ENCODE measurements at places on chromosomes 13 and 19.

DNA sequence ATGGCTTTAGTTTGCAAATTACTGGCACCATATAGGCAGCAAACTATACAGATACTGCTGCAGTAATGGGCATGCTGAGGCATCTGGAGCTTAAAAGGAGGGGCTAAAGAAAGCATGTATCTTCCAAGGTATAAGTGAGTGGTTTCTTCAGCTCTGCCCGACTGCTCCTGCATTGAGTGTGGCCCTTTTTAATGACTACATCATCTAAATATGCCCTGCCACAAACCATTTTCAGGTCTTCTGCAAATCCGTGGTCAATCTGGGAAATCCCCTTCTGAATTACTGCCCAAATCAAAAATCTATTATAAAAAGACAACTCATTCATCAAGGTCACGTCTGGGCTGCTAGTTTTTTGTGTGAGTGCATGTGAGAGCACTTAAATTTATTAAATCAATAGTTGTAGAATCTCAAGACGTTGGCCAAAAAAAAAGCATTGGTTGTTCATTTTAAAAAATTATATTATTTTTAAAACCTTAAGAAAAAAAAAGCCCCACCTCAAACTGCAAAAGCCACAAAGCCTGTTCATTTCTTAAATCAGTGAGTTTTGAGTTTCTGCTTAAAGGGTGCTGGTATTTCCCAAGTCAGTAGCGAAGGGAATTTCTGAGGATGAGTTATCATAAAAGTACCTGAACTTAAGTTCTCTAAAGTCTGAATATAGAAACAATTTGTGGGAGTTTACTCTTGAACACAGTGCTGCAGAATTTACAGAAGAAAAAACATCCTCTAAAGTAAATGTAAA is 16.3 kb downstream of the LCP1 start:
- no peak overlapping the region for H3K27ac ChIP-seq
- no peaks in the 10 kb centered on the region for H3K36me3 ChIP-seq
- DNase-seq: no peak
- H3K4me3 ChIP-seq: no peak overlapping the region
- no peaks in the 10 kb centered on the region for H3K4me1 ChIP-seq

- H3K27me3 ChIP-seq: no peaks in the 10 kb centered on the region
- no peaks in the 10 kb centered on the region for H3K36me3 ChIP-seq
- no peak overlapping the region for H3K4me3 ChIP-seq
- peaks cover 9% of the 10 kb centered on the region for H3K4me1 ChIP-seq
- DNase-seq: no peak
These were observed 50.8 kb downstream of the ATP11A start for GRCh38 chr13:112740502-112741131.

DNA sequence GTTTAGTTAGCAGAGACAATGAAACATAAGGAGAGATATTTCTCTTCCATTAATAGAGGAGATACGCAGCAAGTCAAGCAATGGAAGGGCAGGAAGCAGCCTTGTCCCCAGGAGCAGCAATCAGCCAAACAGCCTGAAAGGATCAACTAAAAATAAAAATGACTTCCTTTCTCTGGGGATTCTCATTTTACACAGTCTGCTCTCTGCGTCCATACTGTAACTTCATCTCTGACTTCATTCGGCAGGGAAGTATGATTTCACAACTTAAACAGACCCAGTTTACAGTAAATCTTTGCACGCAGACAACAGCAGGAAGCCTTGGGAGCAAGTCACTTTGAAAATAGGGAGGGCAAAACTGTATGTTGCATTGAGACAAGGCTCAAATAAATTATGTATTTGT is 826.7 kb downstream of the DIAPH3 start:
- no peak overlapping the region for H3K27ac ChIP-seq
- no peak overlapping the region for H3K4me3 ChIP-seq
- DNase-seq: no peak
- H3K36me3 ChIP-seq: no peaks in the 10 kb centered on the region
- no peaks in the 10 kb centered on the region for H3K4me1 ChIP-seq
- no peaks in the 10 kb centered on the region for H3K27me3 ChIP-seq

DNA sequence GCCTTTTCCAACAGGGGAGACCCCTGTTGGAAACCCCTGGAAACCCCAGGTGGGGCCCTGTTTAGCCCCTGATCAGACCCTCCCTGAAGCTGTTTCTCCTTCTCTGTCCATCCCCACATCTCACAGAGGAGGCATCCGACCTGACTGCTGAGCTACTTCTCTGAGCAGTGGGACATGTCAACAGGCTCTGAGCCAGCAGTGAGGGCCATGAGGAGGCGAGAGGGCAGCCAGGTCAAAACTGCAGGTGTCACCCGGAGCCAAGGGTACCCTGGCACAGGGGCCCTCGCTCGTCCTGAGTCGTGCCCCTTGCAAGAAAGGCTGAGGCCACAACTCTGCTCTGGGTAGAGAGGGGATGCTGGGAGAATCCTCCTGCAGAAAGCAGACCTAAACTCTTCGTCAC is 13.6 kb downstream of the PEPD start:
- no peaks in the 10 kb centered on the region for H3K36me3 ChIP-seq
- H3K27ac ChIP-seq: no peak overlapping the region
- H3K4me3 ChIP-seq: no peak overlapping the region
- H3K27me3 ChIP-seq: no peaks in the 10 kb centered on the region
- no peak for DNase-seq

GRCh38 chr13:37379841-37380240 is 218.7 kb downstream of the POSTN start:
- no peak overlapping the region for H3K4me3 ChIP-seq
- H3K36me3 ChIP-seq: no peaks in the 10 kb centered on the region
- H3K4me1 ChIP-seq: peaks cover 12% of the 10 kb centered on the region
- DNase-seq: no peak

- H3K4me1 ChIP-seq: no peaks in the 10 kb centered on the region
- H3K36me3 ChIP-seq: no peaks in the 10 kb centered on the region
- H3K27me3 ChIP-seq: peaks cover 23% of the 10 kb centered on the region
- no peak overlapping the region for H3K27ac ChIP-seq
These were observed 20.3 kb downstream of the ALOX5AP start for GRCh38 chr13:30755678-30756077.

- H3K36me3 ChIP-seq: no peaks in the 10 kb centered on the region
- H3K27me3 ChIP-seq: no peaks in the 10 kb centered on the region
- H3K4me1 ChIP-seq: no peaks in the 10 kb centered on the region
These were observed 934.6 kb downstream of the SLITRK1 start for GRCh38 chr13:82947683-82948082.

DNA sequence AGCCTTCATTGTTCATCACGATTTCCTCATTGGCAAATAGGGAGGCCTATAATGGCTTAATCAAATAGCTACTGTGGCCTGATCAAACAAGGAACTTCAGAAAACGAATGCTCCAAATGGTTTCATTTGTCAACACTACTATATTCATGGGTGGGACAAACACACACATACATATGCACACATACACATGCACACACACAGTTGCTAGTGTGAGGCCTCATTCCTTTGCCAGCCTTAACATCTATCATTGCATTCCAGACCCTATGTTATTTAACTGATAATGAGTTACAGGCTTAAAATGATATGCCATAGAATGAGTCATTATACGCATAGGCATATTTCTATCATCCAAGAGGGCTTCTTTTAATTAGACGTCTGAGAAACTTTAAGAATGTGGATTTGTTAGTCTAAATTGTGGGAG is 140.2 kb downstream of the KLF5 start:
- H3K4me1 ChIP-seq: peaks cover 20% of the 10 kb centered on the region
- H3K27me3 ChIP-seq: no peaks in the 10 kb centered on the region
- no peak overlapping the region for H3K27ac ChIP-seq
- no peak overlapping the region for H3K4me3 ChIP-seq
- DNase-seq: no peak
- H3K36me3 ChIP-seq: no peaks in the 10 kb centered on the region

- no peak for DNase-seq
- no peaks in the 10 kb centered on the region for H3K27me3 ChIP-seq
- no peak overlapping the region for H3K4me3 ChIP-seq
- H3K36me3 ChIP-seq: no peaks in the 10 kb centered on the region
These were observed 7.3 kb downstream of the SIX5 start for GRCh38 chr19:45761714-45762113.

GRCh38 chr13:25112695-25113255 is 16.8 kb downstream of the PABPC3 start:
- H3K27ac ChIP-seq: no peak overlapping the region
- peaks cover 15% of the 10 kb centered on the region for H3K4me1 ChIP-seq
- H3K36me3 ChIP-seq: no peaks in the 10 kb centered on the region
- H3K27me3 ChIP-seq: no peaks in the 10 kb centered on the region
- no peak overlapping the region for H3K4me3 ChIP-seq

- H3K27ac ChIP-seq: no peak overlapping the region
- H3K27me3 ChIP-seq: no peaks in the 10 kb centered on the region
- peaks cover 4% of the 10 kb centered on the region for H3K36me3 ChIP-seq
- DNase-seq: no peak
- H3K4me3 ChIP-seq: no peak overlapping the region
These were observed 125.0 kb downstream of the VWA8 start for GRCh38 chr13:41835871-41836270.

DNA sequence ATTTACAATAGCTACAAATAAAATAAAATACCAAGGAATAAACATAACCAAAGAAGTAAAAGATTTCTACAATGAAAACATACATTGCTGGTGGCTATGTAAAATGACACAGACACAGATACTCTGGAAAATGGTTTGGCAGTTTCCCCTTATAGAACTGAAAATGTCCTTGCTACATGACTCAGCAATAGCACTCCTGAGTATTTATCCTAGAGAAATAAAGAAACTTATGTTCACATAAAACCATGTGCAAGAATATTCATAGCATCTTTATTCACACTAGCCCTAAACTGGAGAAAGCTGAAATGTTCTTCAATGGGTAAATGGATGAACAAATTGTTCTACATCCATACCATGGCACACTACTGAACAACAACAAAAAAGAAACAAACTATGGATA is 100.2 kb upstream of the RFC3 start:
- no peaks in the 10 kb centered on the region for H3K27me3 ChIP-seq
- peaks cover 5% of the 10 kb centered on the region for H3K4me1 ChIP-seq
- no peak overlapping the region for H3K27ac ChIP-seq
- no peak overlapping the region for H3K4me3 ChIP-seq

GRCh38 chr13:23701636-23702035 is 131.4 kb downstream of the TNFRSF19 start:
- DNase-seq: no peak
- no peak overlapping the region for H3K27ac ChIP-seq
- no peak overlapping the region for H3K4me3 ChIP-seq
- no peaks in the 10 kb centered on the region for H3K36me3 ChIP-seq
- H3K4me1 ChIP-seq: peaks cover 8% of the 10 kb centered on the region
- no peaks in the 10 kb centered on the region for H3K27me3 ChIP-seq

GRCh38 chr19:7074705-7075282 is 5.3 kb downstream of the ZNF557 start:
- peaks cover 38% of the 10 kb centered on the region for H3K36me3 ChIP-seq
- H3K4me1 ChIP-seq: peaks cover 6% of the 10 kb centered on the region
- DNase-seq: no peak
- no peak overlapping the region for H3K4me3 ChIP-seq

DNA sequence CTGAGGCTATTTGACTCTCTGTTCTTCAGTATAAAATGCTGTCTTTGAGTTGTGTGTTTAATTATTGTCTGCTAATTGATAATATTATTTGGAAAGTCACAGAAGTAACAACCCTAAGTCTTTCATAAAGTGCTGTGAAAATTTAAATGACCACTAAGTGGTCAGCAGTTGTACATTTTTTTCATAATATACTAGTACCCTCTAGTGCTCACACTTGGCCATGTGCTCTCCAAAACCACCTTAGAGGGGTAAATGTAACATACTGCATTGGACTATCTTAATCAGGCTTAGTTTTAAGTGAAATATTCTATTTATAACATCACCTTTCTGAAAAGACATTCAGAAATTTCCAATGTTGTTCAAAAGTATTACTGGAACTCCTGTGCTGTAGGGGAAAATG is 745.3 kb downstream of the GPC5 start:
- no peak overlapping the region for H3K4me3 ChIP-seq
- DNase-seq: no peak
- H3K4me1 ChIP-seq: no peaks in the 10 kb centered on the region
- no peaks in the 10 kb centered on the region for H3K27me3 ChIP-seq
- no peak overlapping the region for H3K27ac ChIP-seq

- H3K27ac ChIP-seq: no peak overlapping the region
- DNase-seq: no peak
- no peaks in the 10 kb centered on the region for H3K4me1 ChIP-seq
- H3K27me3 ChIP-seq: no peaks in the 10 kb centered on the region
- H3K4me3 ChIP-seq: no peak overlapping the region
These were observed 192.7 kb upstream of the MIR17HG start for GRCh38 chr13:91154558-91155353.

- H3K4me3 ChIP-seq: peak overlapping the region; percentile 40
- no peaks in the 10 kb centered on the region for H3K36me3 ChIP-seq
- no peak for DNase-seq
- H3K27me3 ChIP-seq: no peaks in the 10 kb centered on the region
These were observed 7.3 kb upstream of the HOOK2 start for GRCh38 chr19:12782424-12783290.

- H3K4me1 ChIP-seq: no peaks in the 10 kb centered on the region
- no peaks in the 10 kb centered on the region for H3K36me3 ChIP-seq
These were observed 60.2 kb upstream of the FLT1 start for GRCh38 chr13:28555096-28555495.

- no peak overlapping the region for H3K4me3 ChIP-seq
- peaks cover 2% of the 10 kb centered on the region for H3K36me3 ChIP-seq
- no peaks in the 10 kb centered on the region for H3K27me3 ChIP-seq
These were observed 36.6 kb downstream of the USP12 start for GRCh38 chr13:27135023-27135422.

Measured in keratinocyte (primary cell).